Spinal cord (tissue), 10 donors: ENCODE measurements at places on chromosomes 2 and 18. TPM values are rescaled to one million over a fixed set of nuclear protein-coding genes. Genes with fewer than 3 reads are reported as not detected.

GRCh38 chr2:235864733-235865515 is 303.3 kb downstream of the GBX2 start:
- no peak for DNase-seq

Gene AOX1
- 9.2 TPM for total RNA-seq

Gene ANO7
- 1.5 TPM for total RNA-seq

Gene KLHL29
- total RNA-seq: 12.0 TPM

- no peak for DNase-seq
These were observed 229.1 kb upstream of the FN1 start for GRCh38 chr2:215664847-215665525.

- DNase-seq: no peak
These were observed 32.7 kb downstream of the VSNL1 start for GRCh38 chr2:17573085-17573803.

- DNase-seq: no peak
These were observed 46.4 kb upstream of the PMAIP1 start for GRCh38 chr18:59853380-59853779.

Gene ARL4C
- total RNA-seq: 19.2 TPM

DNA sequence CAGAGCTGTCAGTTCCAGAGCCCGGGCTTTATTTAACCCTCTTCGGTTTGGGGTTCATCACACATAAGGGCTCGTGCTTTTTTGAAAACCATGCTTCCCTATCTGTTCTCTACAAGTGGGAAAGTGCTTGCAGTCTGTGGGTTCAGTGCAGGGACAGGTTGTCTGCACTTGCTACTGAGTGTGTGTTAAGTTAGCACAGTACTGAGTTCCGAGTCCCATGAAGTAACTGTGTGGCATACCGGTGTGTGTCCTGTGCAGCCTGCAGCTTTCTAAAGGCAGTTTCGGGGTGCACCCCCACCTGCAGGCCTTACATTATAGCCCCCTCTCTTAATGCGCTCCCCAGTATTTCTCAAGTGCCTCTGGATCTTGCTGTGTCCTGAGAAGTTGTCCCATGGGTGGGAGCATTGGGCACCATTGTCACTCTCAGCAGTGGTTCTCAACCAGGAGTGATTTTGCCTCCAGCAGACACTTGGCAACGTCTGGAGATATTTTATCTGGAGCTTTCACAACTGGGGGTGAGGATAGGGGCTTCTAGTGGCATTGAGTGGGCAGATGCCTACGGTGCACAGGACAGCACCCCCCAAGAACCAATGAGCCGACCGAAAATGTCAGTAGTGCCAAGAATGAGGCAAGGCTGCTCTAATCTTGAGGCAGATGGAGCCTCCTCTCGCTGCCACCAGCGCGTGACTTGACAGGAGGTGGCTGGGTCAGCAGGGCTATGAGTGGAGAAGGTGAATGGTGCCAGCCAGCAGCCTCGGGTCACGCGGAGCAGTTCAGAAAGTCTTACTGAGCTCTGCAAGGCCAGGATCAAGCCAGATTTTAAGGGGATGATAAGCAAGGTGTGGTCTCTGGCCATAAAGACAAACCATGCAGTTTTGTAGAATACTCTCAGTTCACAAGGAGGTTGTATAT is 152.2 kb downstream of the SMAD7 start:
- no peak for DNase-seq

Gene NEU2
- not detected for total RNA-seq

DNA sequence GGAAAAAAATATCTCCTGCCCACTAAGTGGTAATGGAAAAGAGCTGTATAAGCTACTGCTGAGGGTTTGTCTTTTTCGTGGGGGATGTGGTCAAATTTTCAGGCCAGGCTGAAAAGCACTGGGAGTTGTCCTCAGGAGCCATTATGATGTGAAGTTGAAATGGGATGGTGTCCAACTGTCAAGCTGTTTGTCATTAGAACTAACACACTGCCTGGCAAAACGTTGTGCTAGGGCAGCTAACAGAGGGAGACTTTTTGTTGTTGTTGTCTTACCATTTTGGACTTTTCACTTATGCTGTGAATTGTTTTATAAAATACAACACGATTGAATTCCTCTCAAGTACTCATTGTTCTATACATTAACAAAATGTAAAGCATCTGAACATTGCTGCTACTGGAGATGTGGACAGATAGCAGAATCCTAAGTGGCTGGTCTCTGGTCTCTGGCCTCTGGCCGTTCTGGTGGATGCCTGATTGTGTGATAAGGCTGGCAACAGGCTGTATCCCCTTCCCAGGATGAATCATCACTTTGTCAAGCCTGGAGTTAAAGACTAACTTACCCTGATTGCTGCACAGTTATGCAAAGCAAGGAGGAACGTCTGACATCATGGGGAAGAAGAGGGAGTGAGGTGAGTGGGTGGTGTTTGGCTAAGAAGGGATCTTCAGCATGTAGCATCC is 2.3 kb downstream of the MYO1B start:
- peak; percentile 26 for DNase-seq

GRCh38 chr2:188598551-188598950 is 306.9 kb downstream of the GULP1 start:
- DNase-seq: peak; percentile 37

- no peak for DNase-seq
These were observed 218.8 kb downstream of the SNTG2 start for GRCh38 chr2:1169291-1169949.

GRCh38 chr2:40202798-40203400 is 249.0 kb downstream of the SLC8A1 start:
- DNase-seq: no peak
